ENCODE measurements at places on chromosomes 5 and 9.

- no peak for DNase-seq
Observed at GRCh38 chr5:172224996-172225395, 31.0 kb downstream of the EFCAB9 start.

DNA sequence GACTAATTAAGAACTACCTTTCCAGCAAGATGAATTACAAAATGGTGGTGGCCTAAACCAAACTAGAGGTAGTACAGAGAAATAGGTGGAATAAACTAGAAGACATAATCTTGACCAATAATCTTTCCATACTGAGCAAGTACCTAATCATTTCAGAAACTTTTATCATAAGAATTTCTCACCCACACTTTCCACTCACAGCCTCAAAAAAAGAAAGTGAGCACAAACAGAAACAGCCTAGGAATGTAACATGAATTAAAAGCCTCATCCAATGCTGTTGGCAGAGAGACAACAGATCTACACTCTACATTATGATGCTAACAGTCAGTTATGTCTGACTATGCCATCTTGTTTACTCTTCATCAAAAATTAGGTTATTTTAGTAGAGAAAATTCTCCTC lies 1.3 kb downstream of the RNF38 start:
- no peak for DNase-seq

- DNase-seq = no peak
Observed at GRCh38 chr9:136117916-136118319, 757 bp downstream of the TMEM250 start.

- no peak for DNase-seq
Observed at GRCh38 chr9:31776471-31776870, 608.0 kb upstream of the ACO1 start.

- DNase-seq = no peak
Observed at GRCh38 chr5:65481171-65481581, 544 bp downstream of the ADAMTS6 start.

DNA sequence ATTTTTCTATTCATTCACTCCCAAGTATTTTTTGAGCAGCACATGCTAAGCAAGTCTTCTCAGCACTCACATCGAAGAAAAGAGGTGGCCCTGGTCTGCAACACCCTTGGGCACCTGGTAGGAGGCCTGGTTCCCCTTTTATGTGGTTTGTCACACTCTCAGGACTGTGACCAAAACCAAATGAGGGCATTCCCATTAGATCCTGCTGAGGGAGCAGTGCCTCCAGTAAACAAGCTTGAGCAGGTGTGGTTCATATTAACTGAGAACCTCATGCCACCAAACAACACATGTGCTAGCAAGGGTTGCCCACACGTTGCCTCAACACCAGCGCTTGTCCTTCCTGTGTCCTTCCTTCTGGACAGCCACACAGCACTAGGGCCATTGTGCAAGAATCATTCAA lies 26.9 kb upstream of the SYK start:
- DNase-seq = no peak

DNA sequence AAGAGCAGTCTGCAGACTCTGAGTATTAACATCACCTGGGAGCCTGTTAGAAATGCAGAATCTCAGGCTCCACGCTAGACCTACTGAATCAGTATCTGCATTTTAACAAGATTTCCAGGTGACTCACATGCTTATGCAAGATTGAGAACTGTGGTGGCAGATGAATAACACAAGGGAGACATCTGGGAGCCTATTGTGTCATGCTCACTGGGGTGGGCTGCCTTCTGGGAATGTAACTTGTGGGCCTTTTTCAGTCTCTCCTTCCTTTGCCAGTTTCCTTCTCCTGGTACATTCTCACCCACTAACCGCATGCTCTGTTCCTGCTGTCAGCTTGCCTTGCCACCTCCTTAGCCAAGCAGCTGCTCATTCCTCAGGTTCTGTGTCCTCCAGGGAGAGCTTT lies 176.6 kb upstream of the C9orf72 start:
- no peak for DNase-seq

DNA sequence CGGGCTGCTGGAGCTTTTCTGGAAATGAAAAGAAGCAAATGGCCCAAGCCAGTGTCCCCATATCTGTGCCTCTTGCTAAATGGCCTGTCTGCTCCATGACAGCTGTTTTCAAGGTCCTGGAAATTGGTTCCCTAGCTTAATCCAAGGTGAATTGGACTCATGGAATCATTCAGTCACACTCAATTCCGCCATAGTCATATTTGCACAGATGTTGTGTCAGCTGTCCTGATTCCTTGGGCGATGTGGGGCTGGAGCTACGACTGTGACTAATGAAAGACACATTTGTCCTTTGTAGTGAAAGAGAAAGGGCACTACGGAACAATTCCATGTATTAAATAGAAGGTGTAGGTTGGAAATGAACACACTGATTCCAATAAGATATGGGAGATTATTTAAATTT lies 102.9 kb upstream of the MEGF10 start:
- DNase-seq = no peak

- no peak for DNase-seq
Observed at GRCh38 chr5:132756542-132756941, 9.3 kb downstream of the CCNI2 start.
